Endothelial cell (in vitro differentiated cells): ENCODE measurements at places on chromosomes 13 and 19.

DNA sequence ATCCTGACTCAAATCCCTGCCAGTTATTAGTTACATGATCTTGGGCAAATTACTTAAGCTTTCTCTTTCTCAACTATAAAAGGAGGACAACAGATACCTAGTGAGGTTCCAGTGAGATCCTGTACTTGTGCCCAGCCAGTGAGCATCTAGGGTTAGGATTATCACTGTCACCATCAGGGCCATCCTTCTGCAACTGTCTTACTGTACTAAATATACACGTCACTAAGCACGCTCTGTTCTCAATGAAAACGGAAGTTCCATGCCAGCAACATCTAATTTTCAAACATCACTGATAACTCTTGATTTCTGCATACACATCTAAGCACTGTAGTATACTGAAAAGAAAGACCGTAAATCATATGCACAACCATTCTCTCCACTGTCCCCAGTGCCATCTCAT lies 70.0 kb downstream of the FOXO1 start:
- DNase-seq = no peak

DNA sequence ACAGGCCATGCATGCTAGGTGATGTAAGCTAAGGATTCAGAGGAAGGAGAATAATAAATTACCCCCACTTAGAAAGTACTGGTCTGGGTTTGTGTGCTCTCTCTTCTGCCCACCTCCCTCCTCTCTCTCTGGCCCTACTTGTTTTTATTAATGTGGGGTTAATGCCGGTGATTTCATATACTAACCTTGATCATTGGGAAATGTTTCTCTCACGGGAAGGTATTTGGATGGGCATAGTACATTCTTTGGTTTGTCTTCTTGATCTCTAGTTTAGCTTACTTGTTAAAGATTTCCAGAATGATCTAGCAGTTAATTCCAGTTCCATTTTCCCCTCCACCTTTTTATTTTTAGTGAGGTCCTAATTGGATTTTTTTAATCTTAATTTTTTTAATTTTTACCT lies 24.6 kb downstream of the ARHGAP35 start:
- no peak for DNase-seq

GRCh38 chr19:29774126-29774525 lies 37.7 kb upstream of the CCNE1 start:
- no peak for DNase-seq

DNA sequence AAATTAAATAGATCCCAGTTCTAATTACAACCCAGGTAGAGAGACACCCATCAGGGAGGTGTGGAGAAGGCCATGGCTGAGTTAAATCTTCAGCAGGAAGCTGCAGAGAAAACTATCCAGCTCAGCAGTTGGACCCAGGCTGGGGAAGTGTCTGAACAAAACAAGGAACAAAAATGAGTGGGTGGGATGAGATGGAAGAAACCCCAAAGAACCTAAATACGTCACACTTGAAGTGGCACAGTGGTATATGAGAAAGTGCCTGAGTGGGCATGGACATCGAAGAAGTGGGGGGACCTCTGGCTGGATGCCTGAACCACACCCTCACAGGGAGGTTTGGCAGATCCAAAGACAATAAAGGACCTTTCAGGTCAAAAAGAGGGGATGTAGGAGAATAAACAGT lies 3.5 kb upstream of the EPHX3 start:
- DNase-seq = no peak
